DMS79 treated with DMSO at 0.1 percent for 48 hours (cell line): ENCODE measurements at places on chromosomes 11 and 22.

DNA sequence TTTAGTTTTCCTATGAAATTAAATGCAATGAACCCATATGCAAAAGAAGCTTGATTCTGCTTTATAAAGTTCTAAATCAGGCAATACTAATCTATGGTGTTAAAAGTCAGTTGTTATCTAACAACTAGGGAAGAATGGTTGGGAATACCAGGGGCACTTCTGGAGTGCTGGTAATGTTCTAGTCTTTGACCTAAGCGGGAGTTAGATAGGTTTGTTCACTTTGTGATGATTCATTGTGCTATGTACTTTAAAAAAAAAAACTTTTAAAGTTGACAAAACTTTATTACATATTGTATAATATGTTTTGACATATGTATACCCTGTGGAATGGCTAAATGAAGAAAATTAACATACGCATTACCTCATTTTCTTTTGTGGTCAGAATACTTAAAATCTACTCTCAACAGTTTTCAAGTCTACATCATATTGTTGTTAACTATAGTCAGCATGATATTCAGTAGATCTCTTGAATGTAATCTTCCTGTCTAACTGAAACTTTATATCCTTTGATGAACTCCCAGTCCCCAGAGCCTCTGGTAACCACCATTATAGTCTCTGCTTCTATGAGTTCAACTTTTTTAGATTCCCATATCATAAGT lies 39.2 kb downstream of the BIRC2 start:
- DNase-seq: no peak

- no peak for DNase-seq
Observed at GRCh38 chr11:116232364-116232828, 540.4 kb downstream of the BUD13 start.

GRCh38 chr22:26646158-26646557 lies 11.2 kb upstream of the MIAT start:
- DNase-seq: peak; percentile 6

DNA sequence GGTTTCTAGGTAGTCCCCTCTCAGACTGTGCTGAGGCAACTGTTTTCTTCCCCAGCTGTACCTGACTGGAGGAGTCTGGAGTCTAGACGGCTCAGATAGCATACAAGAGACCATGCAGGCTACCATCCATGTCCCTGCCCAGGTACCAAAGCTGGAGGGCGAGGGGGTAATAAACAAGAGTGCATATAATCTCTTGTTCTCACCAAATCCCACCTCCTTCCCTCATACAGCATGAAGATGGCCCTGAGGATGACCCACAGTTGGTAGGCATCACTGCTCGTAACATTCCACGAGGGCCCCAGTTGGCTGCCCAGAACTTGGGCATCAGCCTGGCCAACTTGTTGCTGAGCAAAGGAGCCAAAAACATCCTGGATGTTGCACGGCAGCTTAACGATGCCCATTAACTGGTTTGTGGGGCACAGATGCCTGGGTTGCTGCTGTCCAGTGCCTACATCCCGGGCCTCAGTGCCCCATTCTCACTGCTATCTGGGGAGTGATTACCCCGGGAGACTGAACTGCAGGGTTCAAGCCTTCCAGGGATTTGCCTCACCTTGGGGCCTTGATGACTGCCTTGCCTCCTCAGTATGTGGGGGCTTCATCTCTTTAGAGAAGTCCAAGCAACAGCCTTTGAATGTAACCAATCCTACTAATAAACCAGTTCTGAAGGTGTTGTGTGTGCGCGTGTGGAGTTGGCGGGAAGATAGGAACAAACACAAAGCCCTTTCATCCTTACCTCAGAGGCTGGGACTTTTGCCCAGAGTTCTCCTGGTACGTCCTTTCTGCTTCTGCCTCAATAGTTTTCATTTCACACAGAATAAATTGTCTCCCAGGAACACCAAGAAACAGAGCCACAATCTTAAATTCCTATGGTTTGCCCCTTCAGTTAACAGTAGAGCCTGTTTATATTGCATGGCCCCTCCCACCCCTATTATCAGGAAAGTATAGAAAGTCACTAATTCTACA lies 8.5 kb downstream of the HMBS start:
- peak; percentile 18 for DNase-seq

DNA sequence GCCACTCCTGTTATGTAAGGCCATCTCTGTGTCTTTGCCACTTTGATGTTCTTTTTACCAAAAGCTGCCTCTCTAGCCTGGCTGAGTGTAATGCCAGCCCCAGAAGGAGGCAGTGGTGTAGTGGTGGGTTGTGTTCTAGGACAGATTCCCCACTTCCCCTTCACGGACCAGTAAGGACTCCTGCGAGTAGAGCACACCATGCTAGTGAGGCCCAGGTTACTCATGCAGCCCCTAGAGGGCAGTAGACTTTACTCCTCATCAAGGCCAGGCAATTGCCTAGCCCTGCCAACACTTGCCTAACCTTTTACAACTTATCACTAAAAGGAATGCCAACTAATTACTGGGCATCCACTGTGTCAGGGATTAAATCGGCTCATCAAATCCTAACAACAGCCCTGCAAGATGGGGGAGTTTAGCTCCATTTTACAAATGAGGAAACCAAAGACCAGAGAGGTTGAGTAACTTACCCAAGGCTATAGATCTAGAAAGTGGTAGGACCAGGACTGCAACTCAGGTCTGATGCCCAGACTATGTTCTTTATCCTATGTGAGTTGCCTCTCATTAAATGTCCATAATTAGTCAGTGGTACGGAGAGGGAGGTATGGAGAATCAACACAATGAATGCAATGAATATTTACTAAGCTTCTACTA lies 75.3 kb downstream of the APIP start:
- no peak for DNase-seq

- DNase-seq: no peak
Observed at GRCh38 chr11:28169816-28170215, 61.6 kb downstream of the METTL15 start.

DNA sequence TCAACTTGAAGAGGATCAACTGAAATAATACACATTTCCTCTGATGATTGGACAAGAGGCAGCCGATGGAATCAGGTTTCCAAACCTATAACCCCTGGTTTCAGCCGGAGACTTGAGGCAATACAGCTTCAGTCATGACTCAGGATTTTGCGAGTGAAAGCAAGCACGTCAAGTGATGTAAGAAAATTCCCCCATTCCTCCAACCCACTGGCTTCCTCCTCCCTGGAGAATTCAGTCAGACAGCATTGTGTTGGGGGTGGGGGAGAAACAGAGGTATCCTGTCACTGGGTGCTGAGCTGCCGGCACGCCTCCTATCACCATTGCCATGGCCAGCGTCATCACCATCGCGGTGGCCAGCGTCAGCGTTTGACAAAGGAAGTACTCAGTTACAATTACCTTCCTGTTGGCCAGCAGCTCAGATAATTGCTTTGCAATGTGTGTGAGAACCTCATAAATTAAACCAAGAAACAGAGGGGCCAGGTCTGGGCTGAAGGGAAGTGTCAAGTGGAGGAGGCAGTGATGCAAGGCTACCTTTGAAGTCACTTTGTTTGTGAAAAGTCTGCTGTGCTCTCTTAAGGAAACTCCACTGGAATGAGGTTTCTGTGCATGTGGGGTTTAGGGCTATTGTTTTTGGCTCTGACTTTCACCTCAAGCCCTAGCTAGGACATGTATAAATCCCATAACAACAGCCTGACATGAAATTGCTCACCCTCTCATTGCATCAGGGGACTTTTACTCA lies 50.2 kb downstream of the LIF start:
- DNase-seq: peak; percentile 53

DNA sequence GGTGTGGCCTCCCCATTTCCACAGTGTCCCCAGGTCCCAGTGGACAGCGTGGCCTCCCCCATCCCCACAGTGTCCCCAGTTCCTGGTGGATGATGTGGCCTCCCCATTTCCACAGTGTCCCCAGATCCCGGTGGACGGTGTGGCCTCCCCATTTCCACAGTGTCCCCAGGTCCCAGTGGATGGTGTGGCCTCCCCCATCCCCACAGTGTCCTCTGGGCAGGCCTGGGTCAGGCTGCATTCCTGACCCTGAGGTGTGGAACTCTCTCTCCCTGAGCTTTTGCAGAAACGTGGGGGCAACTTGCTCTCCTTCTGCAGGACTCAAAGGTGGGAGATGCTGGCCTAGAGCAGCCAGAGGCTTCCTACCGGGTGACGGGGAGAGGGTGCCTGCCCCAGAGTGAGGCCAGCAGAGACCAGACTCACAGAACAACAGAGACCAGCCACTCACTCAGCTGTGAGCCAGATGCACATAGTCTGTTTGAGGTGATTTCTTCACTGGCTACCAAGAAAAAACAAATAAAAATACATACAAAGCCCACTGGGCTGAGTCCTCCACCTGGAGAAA lies 85.8 kb upstream of the FGF3 start:
- DNase-seq: no peak

GRCh38 chr11:116148056-116148455 lies 624.7 kb downstream of the BUD13 start:
- no peak for DNase-seq

DNA sequence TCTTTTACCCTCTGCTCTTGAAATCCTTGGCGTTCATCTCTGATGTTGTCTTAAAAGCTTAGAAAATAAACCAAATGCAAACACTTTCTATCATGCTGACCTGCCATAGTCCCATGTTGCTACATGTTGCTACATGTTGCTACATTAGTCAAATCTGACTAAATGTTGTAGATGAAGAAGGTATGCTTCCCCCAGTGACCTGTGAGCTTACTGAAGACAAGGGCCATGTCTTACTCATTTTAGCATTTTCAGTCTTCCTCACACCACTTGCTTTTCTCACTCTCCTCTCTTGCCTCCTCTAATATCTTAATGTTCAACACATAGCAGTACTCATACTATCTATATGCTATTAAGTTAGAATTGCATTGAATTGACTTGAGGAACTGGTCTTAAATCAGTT lies 346.4 kb upstream of the MTNR1B start:
- no peak for DNase-seq

GRCh38 chr11:117230999-117231841 lies 653 bp downstream of the PCSK7 start:
- DNase-seq: no peak

GRCh38 chr11:64716473-64717267 lies 6.3 kb downstream of the NRXN2 start:
- DNase-seq: no peak
